ENCODE measurements at places on chromosomes 13 and 19.

- no peaks in the 10 kb centered on the region for H3K27me3 ChIP-seq
- DNase-seq, result no peak
- H3K36me3 ChIP-seq, result no peaks in the 10 kb centered on the region
- no peak overlapping the region for H3K4me3 ChIP-seq
Measured at GRCh38 chr19:6138066-6138465, 2.6 kb downstream of the ACSBG2 start.

DNA sequence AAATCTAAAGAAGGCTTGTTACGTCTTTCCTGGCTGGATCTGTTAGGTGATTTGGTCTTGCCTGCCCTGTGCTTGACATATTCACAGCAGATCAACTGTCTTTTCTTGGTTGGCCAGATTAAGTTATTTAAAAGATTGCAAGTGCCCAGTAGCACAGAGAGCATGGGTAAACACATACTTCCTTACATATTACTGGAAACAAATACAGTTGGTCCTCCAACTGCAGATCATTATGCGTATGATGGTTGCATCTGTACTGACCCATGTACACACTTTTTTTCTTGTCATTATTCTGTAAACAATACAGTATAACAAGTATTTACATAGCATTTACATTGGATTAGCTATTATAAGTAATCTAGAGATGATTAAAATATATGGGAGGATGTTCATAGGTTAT lies 9.2 kb upstream of the MPHOSPH8 start:
- H3K27ac ChIP-seq, result no peak overlapping the region
- no peak for DNase-seq
- H3K27me3 ChIP-seq, result no peaks in the 10 kb centered on the region
- no peaks in the 10 kb centered on the region for H3K36me3 ChIP-seq
- H3K4me3 ChIP-seq, result no peak overlapping the region

- H3K27me3 ChIP-seq, result peaks cover 9% of the 10 kb centered on the region
- peak; percentile 92 for DNase-seq
- H3K27ac ChIP-seq, result no peak overlapping the region
Measured at GRCh38 chr19:47813304-47813994, 8.3 kb upstream of the CRX start.

DNA sequence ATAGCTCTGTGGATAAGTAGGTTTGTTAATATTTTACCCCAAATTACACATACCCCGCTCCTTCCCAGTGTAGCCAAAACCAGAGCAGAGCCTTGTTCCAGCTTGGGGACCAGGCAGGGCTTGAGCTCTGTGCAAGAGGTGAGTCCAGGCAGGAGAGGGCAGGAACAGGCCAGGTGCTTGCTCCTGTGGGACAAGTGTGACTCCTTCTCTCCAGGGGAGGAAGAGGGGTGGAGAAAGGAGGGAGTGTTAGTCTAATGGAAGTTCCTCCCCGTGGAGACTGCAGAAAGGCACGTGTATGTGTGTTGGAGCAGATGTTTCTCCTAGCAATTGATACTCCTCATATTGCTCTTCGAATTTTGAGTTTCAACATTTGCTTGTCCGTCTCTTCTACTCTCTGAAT lies 201.0 kb downstream of the FGF9 start:
- H3K36me3 ChIP-seq, result no peaks in the 10 kb centered on the region
- H3K4me1 ChIP-seq, result peaks cover 19% of the 10 kb centered on the region
- H3K4me3 ChIP-seq, result peak overlapping the region; percentile 17
- no peaks in the 10 kb centered on the region for H3K27me3 ChIP-seq

GRCh38 chr19:27997069-27997468 lies 1215.9 kb downstream of the UQCRFS1 start:
- no peak overlapping the region for H3K4me3 ChIP-seq
- H3K36me3 ChIP-seq, result no peaks in the 10 kb centered on the region

- no peaks in the 10 kb centered on the region for H3K27me3 ChIP-seq
- H3K4me3 ChIP-seq, result no peak overlapping the region
- no peaks in the 10 kb centered on the region for H3K4me1 ChIP-seq
- no peaks in the 10 kb centered on the region for H3K36me3 ChIP-seq
- no peak for DNase-seq
Measured at GRCh38 chr13:48851707-48852106, 124.0 kb upstream of the FNDC3A start.

DNA sequence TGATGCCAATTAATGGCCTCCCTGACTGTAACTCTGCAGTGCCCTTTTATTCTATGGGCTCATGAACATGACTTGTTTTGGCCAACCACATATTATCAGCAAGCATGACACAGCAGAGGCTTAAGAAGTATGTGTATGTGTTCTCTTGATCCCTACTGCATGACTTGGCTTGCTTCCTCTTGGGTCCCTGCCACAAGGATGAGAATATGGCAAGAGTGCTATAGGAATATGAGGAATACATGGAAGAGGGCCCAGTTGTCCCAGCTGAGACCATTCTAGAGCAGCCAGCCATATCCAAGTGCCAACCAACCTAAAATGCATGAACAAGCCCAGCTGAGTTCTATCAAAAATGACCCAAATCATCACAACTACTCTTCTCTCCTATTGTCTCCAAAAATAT lies 576.7 kb upstream of the PCDH9 start:
- H3K4me3 ChIP-seq, result no peak overlapping the region
- no peak for DNase-seq
- H3K4me1 ChIP-seq, result no peaks in the 10 kb centered on the region

- DNase-seq, result no peak
- no peak overlapping the region for H3K4me3 ChIP-seq
- H3K36me3 ChIP-seq, result no peaks in the 10 kb centered on the region
- H3K27me3 ChIP-seq, result peaks cover 12% of the 10 kb centered on the region
- no peak overlapping the region for H3K27ac ChIP-seq
Measured at GRCh38 chr13:36231236-36231635, 16.9 kb upstream of the SOHLH2 start.

- peaks cover 25% of the 10 kb centered on the region for H3K4me1 ChIP-seq
- peak; percentile 91 for DNase-seq
- peaks cover 14% of the 10 kb centered on the region for H3K36me3 ChIP-seq
- peak overlapping the region; percentile 97 for H3K27ac ChIP-seq
- H3K27me3 ChIP-seq, result no peaks in the 10 kb centered on the region
- H3K4me3 ChIP-seq, result peak overlapping the region; percentile 34
Measured at GRCh38 chr19:35318679-35319448, 10.1 kb upstream of the CD22 start.

DNA sequence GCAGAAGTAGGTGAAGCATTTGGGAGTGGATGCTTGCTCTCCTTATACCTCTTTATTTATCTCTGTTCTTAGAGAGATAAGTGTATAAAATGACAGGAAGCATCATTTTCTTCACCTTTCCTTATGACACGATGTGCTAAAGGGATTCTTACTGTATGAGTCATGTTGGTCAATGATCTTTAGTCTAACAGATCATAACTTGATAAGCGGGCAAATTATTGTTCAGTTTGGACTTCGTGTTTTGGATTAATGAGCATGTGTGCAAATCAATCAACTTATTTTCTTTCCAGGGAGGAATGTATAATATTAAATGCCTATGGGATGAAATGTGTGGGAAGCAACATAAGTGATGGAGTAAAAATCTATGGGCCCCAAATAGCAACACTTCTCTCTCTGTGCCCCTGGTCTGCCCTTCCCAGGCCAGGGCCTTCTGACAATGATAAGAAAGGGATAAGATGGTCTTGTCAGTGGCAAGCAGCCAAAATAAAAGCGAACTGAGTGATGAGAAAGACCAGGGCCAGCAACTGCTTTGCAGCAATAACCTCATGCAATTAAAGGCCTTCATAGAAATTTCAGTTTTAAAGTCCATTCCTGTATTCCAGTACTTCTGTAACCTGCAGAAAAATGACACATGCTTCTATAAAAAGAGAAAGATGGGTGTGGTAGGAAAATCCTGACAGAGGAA lies 61.4 kb downstream of the SLC10A2 start:
- H3K4me1 ChIP-seq, result no peaks in the 10 kb centered on the region
- no peak overlapping the region for H3K27ac ChIP-seq
- no peak for DNase-seq
- H3K27me3 ChIP-seq, result no peaks in the 10 kb centered on the region

- H3K36me3 ChIP-seq, result peaks cover 5% of the 10 kb centered on the region
- H3K4me1 ChIP-seq, result no peaks in the 10 kb centered on the region
- H3K27ac ChIP-seq, result no peak overlapping the region
Measured at GRCh38 chr19:5765220-5765619, 19.3 kb downstream of the PRR22 start.

- H3K27me3 ChIP-seq, result no peaks in the 10 kb centered on the region
- H3K4me3 ChIP-seq, result no peak overlapping the region
- no peak overlapping the region for H3K27ac ChIP-seq
- H3K4me1 ChIP-seq, result no peaks in the 10 kb centered on the region
- DNase-seq, result no peak
Measured at GRCh38 chr13:65914716-65915115, 1315.4 kb downstream of the PCDH9 start.

Measured in Calu3 (cell line).